Activated CD8-positive, alpha-beta T cell treated with anti-CD3 and anti-CD28 coated beads for 36 hours (primary cell): ENCODE measurements at places on chromosomes 4 and X. TPM values are rescaled to one million over a fixed set of nuclear protein-coding genes. Genes with fewer than 3 reads are reported as not detected.

Gene MAGEC1
- not detected for total RNA-seq

Gene MAGEA10
- total RNA-seq, result not detected

Gene ARMCX4
- total RNA-seq, result 5.8 TPM

Gene CSAG3
- total RNA-seq, result not detected

Gene SNCA
- not detected for total RNA-seq

Gene PARM1
- 0.07 TPM for total RNA-seq

Gene BMP3
- not detected for total RNA-seq

GRCh38 chr4:153326513-153326912, 18.0 kb upstream of the MND1 start:
- H3K4me1 ChIP-seq, result peaks cover 2% of the 10 kb centered on the region

- H3K4me1 ChIP-seq, result no peaks in the 10 kb centered on the region
- no peaks in the 10 kb centered on the region for H3K36me3 ChIP-seq
- no peaks in the 10 kb centered on the region for H3K27me3 ChIP-seq
- no peak overlapping the region for H3K27ac ChIP-seq
- no peak for DNase-seq
- H3K4me3 ChIP-seq, result no peak overlapping the region
Measured at GRCh38 chrX:32183066-32183465, 1028.3 kb downstream of the DMD start.

DNA sequence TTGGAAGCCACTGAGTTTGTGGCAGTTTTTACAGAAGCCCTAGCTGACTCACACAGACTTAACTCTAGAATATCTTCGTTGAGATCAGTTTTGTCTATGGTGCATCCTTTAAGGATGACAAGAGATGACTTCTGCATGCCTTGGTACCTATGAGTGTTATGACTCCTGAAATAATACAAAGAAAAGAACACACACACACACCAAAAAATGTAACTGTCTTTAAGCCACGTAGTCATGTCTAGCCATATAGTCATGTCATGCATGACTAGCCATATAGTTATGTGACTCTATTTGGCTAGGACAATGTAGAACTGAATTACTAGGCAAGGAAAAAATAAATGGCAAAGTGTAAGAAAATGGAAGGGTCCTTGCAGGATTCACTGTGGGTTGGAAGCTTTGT, 447.8 kb downstream of the NLGN4X start:
- H3K27me3 ChIP-seq, result no peaks in the 10 kb centered on the region
- no peaks in the 10 kb centered on the region for H3K36me3 ChIP-seq

DNA sequence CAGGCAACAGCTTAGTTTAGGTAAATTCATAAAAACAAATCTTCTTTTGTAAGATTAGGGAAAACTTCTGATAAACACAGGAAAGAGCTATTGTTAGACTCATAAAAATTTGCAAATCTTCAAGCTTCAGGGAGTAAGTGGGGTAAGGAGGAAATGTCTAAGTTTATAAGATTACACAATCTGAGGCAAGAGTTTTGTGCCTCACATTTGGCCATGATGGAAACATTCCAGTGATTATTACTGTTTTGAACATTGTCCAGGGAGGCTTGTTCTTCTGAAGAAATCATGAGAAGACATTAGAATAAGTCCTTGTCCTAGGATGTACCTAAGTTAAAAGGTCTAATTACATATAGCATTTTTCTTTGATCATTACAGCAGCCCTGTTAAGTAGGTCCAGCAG, 72.8 kb downstream of the MAOB start:
- no peaks in the 10 kb centered on the region for H3K27me3 ChIP-seq
- no peaks in the 10 kb centered on the region for H3K36me3 ChIP-seq
- H3K4me3 ChIP-seq, result no peak overlapping the region
- H3K27ac ChIP-seq, result no peak overlapping the region

- H3K27me3 ChIP-seq, result peaks cover 2% of the 10 kb centered on the region
- H3K27ac ChIP-seq, result no peak overlapping the region
- peaks cover 8% of the 10 kb centered on the region for H3K4me1 ChIP-seq
- H3K4me3 ChIP-seq, result no peak overlapping the region
Measured at GRCh38 chrX:1170243-1170642, 42.2 kb downstream of the CRLF2 start.

DNA sequence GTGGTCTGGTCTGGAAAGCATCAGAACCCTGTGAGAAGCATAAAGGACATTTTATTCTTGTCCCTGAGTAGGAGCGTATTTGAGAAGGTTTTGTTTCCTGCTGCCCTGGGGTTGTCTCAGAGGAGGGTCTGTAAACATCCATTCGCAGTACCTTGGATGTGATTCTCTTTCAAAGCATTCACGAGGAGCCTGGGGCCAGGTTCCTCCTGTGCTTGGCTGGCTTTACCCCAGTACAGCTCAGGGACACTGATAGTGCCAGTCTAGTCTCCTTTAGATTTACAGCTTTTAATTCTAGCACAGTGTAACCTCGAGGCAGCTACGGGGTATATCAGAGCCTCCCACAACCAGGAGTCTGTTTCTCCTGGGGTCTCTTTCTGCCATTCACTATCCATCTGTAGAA, 2.7 kb downstream of the CLRN2 start:
- DNase-seq, result no peak
- H3K4me3 ChIP-seq, result no peak overlapping the region
- peaks cover 14% of the 10 kb centered on the region for H3K27me3 ChIP-seq
- peaks cover 6% of the 10 kb centered on the region for H3K4me1 ChIP-seq

DNA sequence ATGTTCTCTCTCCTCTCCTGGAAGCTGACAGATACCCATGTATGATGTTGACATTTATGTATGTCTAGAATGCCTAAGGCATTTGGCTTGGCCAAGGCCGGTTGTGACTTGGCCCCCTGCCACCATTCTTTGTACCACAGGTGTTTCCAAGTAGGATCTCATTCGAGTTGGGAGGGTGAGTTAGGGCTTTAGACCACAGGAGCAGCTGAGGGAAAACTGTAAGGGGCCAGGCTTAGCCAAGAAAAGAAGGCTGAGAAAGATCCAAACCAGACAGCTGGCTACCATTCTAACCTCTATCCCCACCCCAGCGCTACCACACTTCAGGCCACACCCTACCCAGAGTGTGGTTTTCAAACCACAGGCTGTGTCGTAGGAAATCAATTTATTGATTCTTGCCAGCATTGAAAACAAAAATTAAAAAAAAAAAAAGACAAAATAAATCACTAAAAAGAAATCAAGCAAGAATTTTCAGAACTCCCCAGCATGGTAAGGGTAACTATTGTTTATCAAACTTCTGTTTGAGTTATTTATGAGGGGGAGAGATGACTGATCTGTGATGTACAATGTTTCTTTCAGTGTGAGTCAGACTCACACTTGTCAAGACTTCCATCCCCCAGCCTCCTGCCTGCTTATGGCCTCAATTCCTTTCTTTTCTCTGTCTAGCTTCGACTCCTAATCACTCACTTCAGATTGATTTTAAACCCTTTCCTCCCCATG, 9.9 kb downstream of the TMSB4X start:
- H3K4me3 ChIP-seq, result peak overlapping the region; percentile 50
- H3K4me1 ChIP-seq, result peaks cover 74% of the 10 kb centered on the region
- peak; percentile 66 for DNase-seq
- H3K27ac ChIP-seq, result peak overlapping the region; percentile 97
- no peaks in the 10 kb centered on the region for H3K27me3 ChIP-seq

DNA sequence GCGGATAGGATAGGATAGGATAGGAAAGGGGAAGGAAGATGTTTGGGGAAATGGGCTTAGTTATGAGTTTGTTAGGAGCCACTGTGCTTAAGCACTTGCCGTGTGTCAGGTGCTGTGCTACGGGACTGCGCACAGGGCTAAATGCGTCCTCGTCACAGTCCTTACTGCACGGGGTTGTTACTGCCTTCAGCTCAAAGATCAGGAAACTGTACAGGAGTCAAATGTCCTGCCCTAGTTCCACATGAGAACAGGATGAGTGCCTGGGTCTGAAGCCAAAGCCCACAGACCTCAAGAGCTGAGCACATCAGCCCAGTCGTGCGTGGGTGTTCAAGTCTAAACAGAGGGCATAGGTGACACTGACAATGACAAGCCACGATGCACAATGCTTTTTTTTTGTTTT, 15.0 kb downstream of the ACSL1 start:
- no peaks in the 10 kb centered on the region for H3K27me3 ChIP-seq
- DNase-seq, result peak; percentile 42
- peaks cover 21% of the 10 kb centered on the region for H3K4me1 ChIP-seq

- no peaks in the 10 kb centered on the region for H3K36me3 ChIP-seq
- no peak overlapping the region for H3K4me3 ChIP-seq
- DNase-seq, result no peak
- peaks cover 2% of the 10 kb centered on the region for H3K27me3 ChIP-seq
- H3K27ac ChIP-seq, result no peak overlapping the region
- H3K4me1 ChIP-seq, result no peaks in the 10 kb centered on the region
Measured at GRCh38 chrX:119093991-119094735, 21.4 kb downstream of the CT47C1 start.

DNA sequence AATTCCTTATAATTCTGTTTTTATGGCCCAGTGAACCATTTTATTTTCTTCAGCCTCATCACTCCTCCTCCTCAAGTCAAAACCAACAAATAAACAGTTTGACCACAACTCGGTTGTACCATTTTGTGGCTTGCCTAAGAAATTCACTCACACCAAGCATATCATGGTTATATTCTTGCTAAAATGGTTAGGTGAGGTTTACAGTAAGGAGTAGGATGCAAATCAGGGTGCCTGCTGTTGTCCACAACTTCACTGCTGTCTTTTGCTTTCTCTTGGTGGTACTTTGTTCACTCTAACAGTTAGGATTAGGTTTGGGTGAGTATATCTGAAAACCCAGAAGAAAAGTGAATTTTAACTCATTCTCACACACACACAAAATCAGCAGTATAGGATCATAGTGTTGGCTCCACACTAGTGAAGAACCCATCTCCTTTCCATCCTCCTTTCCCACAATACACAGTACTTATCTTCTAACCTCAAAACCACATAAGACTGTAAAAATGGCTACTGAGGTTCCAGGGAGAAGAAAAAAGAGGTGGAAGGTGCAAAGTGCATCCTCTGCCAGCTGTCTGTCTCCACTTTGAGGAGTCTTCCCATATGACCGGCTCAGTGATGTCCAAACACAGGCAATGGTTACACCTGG, 368.8 kb downstream of the STPG2 start:
- H3K36me3 ChIP-seq, result no peaks in the 10 kb centered on the region
- no peaks in the 10 kb centered on the region for H3K27me3 ChIP-seq
- H3K27ac ChIP-seq, result no peak overlapping the region
- no peaks in the 10 kb centered on the region for H3K4me1 ChIP-seq

DNA sequence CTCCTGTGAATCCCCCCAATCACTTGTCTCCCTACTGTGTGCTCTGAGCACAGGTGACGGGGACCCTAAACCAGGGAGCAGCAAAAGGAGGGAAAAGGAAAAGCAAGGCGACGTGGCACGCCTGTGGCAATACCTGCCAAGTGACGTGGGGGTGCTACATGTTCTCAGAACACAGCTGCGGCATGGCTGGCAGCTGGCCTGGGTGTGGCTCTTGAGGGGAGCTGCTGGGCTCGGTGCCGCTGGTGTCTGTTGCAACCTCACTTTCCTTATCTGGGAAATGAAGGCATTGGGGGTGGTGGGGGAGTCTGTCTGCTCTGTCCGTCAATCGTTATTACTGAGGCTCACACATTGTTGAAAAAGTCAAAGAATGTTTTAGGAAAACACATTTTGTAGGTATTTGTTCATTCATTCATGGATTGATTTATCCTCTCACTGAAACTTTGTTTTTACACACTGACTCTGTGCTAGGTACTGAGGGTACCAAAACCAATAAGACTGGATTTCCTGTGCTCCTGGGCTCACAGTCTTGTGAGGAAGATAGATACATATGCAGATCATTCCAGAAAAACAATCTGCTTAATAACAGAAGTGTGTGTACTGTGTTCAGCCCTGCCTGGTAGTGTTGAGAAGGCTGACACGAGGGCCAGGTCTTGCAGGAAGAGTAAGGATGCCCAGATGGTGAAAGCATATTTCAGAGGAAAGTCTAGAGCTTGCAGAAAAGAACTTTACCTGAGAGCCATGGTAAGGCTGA, 217.6 kb downstream of the PTTG2 start:
- peak; percentile 57 for DNase-seq
- H3K4me3 ChIP-seq, result peak overlapping the region; percentile 28
- peak overlapping the region; percentile 73 for H3K27ac ChIP-seq
- no peaks in the 10 kb centered on the region for H3K27me3 ChIP-seq
- H3K4me1 ChIP-seq, result peaks cover 46% of the 10 kb centered on the region

- no peak overlapping the region for H3K4me3 ChIP-seq
- DNase-seq, result no peak
- H3K4me1 ChIP-seq, result no peaks in the 10 kb centered on the region
- H3K36me3 ChIP-seq, result no peaks in the 10 kb centered on the region
- no peak overlapping the region for H3K27ac ChIP-seq
Measured at GRCh38 chrX:49809891-49810632, 19.0 kb upstream of the PAGE4 start.

DNA sequence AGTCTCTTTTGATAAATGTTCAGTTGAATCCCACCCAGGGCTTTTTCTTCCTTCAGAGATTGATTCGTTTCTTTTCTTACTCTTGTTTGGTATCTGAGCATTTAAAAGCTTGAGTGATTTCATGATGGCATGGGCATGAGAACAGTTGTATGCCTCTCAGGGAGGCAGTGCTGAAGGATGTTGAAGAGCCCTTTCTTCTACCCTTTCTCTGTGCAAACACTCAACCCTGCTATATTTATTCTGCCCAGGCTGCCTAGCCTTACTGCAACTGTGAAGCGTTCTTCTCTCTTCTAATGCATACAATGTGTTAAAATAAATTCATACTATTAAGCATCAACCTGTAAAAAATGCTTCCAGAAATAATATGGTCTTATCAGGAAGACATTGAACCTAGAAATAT, 367.6 kb upstream of the LCORL start:
- H3K27ac ChIP-seq, result no peak overlapping the region
- H3K27me3 ChIP-seq, result peaks cover 1% of the 10 kb centered on the region
- H3K4me3 ChIP-seq, result no peak overlapping the region
- no peaks in the 10 kb centered on the region for H3K4me1 ChIP-seq
- H3K36me3 ChIP-seq, result no peaks in the 10 kb centered on the region
- DNase-seq, result no peak

DNA sequence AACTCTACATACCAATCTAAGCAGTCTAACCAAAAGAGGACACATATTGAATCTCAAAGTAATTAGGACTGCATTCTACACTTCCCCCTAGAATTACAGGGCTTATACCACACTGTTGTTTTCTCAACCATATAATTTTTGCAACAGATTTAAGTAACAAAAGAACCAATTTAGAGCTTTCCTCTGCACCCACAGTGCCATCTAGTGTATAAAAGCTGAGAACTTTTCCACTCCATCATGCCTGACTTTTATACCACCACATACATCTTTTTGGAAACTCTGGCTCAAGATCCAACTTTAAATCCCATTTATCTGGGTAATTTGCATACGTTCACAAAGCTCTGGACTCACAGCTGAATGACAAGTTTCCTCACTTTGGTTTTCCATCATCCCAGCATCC, 99.5 kb downstream of the EFHC2 start:
- H3K4me1 ChIP-seq, result peaks cover 17% of the 10 kb centered on the region
- no peaks in the 10 kb centered on the region for H3K27me3 ChIP-seq
- no peak overlapping the region for H3K27ac ChIP-seq

DNA sequence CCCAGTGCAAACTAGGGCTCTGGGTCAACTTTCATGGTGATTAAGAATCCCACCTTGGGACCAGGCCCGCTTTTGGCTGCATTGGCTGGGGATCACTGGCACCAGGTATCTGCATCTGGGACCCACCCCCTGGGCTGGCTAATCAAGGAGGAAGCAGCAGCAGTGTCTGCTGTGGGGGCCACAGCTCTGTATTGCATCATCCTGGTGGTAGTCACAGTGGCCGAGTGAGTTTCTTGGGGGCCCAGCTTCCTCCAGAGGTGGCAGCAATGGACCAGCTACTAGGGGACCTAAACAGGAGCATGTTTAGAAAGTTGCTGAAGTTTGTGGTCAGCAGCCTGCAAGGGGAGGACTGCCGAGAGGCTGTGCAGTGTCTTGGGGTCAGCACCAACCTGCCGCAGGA, 15.7 kb downstream of the LNX1 start:
- no peaks in the 10 kb centered on the region for H3K27me3 ChIP-seq
- H3K27ac ChIP-seq, result no peak overlapping the region
